ENCODE measurements at places on chromosomes 2 and 18.

GRCh38 chr2:101160454-101160853 is 9.3 kb upstream of the TBC1D8 start:
- no peak for DNase-seq

DNA sequence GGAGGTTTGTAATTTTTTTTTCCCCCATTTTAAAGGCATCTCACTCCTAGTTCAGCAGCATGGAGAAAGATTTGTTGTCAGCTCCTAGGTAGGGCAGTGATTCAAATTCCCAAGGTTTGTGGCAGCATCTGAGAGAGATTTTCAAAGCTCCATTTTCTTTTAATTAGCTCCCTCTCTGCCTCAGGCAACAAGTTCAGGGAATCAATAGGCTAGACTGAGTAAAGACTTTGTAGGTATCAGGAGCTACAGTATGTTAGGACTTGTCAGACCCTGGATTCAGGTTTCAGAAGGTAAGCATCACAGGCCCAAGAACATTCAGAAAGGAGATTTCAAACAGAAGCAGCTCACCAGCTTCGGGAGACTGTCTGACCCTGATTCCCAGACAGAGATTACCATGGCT is 273.3 kb upstream of the ERBB4 start:
- DNase-seq, result no peak

- DNase-seq, result no peak
Measured at GRCh38 chr2:137155356-137156104, 390.2 kb downstream of the THSD7B start.

DNA sequence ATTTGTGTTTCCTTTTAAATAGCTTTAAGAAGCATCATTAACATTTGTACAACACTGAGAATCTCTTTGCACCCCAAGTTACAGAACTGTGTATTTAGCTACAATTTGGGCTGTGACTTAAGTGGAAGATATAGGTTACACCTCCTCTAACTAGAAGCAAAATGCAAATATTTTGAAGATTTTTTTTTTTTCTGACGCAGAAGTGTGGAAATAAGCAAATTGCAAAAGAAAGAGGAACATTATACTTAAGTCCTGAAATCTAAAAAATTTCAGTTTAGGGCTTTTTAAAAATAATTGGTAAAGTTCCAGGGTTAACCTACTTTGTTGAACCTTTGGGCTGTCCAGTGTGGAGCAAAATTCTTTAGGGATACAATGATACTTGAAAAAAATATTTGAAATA is 41.4 kb upstream of the RBMS1 start:
- no peak for DNase-seq

- DNase-seq, result no peak
Measured at GRCh38 chr2:40197121-40197520, 254.8 kb downstream of the SLC8A1 start.

DNA sequence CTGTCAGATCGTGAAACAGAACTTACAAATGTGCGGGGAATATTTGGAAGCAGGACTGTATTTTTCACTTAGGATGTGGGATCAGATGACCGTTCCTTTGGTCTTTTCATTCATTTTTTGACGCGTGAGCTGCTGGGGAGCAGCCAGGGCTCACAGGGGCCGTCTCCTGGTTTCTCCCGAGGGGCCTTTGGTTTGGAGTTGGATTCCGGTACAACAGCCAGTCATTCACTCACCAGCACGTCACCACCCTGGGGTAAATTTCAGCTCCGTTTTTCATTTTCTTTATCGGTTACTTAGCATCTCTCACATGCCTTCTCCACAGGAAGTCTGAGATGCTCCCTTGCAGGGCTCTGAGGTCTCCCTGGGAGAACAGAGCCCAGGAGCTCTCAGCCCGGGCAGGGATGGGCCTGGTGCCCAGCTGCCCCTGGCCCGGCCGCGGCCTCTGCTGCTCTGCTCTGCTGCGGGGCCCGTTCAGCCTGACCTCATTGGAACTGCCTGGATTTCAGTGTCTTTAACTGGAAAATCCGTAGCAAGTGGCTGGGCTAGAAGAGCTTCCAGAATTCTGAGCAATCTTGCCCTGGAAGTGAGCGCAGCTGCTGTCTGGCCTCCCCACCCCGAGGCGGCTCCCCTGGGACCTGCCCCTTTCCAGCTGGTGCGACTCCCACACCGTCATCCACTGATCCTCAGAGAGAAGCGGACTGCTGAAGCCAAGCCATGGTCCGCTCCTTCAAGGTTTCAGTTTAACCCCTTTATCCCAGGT is 335.6 kb downstream of the EIPR1 start:
- DNase-seq, result no peak

GRCh38 chr2:150889141-150889540 is 372.5 kb downstream of the RBM43 start:
- no peak for DNase-seq
